Ascending aorta (tissue), 2 donors: ENCODE measurements at places on chromosomes 6 and 20.

GRCh38 chr6:106339334-106340029 lies 13.9 kb upstream of the ATG5 start:
- DNase-seq, result no peak

GRCh38 chr6:36771145-36771544 lies 68.1 kb downstream of the CPNE5 start:
- DNase-seq, result no peak

- DNase-seq, result no peak
Measured at GRCh38 chr20:24455081-24455480, 14.3 kb upstream of the SYNDIG1 start.

- DNase-seq, result peak; percentile 73
Measured at GRCh38 chr20:6768228-6769140, 998 bp downstream of the BMP2 start.
